Stimulated activated CD4-positive, alpha-beta T cell treated with anti-CD3 and anti-CD28 coated beads, Interleukin-1b, Interleukin-23, amount 100 ng/mL, for 48 hours (primary cell): ENCODE measurements at places on chromosomes 13 and 19.
A peak's percentile ranks its signal among the peaks of the same experiment; 100 is the strongest.

GRCh38 chr19:54432144-54432738, 16.8 kb upstream of the LENG8 start:
- DNase-seq = no peak

DNA sequence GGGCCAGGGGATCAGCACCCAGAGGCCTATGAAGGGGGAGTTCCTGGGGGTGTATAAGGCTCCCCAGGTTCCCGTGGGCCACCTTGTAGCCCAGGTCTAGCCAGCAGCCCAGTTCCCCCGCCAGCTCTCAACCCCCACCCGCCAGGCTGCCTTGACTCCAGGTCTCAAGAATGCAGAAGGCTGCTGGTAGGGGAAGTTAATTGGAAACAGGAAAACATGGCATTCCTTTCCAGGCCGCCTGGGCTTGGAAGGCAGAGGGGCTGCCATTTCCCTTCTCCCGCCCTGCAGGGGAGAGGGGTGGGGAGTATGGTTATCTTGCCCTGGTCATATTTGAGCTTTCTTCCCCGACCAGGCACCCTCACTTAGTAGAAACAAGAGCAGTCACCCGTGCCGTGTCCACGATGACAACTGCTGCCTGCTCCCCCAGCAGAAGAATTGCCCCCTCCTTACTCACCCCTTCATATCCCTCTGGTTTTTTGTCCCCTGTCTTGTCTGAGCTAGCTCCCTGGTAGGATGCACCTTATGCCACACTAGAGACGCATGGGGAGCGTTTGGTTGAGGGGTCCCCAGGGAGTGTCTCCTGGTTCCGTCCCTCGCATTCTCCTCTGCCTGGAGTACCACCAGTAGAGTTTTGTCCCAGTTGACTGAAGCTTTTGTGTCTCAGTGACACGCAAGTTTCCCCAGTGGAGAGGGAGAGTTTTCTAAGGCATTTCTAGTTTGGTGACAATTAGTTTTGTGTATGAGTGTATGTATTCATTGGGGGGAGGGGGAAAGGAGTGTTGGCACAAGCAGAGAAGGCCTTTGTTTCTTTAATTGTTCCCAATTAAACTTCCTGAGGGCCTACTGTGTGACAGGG, 4.5 kb downstream of the BICRA start:
- no peak for DNase-seq

- peak; percentile 21 for DNase-seq
Observed at GRCh38 chr13:31200637-31200971, 829 bp downstream of the B3GLCT start.

DNA sequence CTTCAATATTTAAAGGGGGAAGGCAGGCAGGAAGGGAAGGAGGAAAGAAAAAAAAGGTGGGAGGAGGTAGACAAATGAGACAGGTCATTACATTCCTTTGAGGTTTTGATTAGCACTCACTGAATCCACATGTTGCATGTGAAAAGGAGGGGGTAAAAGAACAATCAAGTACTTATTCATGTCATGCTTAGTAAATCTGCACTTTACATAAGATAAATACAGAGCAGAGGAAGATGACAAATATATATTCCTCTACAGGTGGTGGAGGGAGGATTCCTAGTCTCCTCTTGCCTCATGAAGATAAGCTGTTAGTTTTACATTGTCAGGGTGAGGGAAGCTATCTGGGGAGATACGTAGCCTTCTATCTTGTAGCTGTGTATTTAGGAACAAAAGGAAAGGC, 1645.4 kb upstream of the SPRY2 start:
- DNase-seq = no peak

- no peak for DNase-seq
Observed at GRCh38 chr19:33376423-33376822, 2.9 kb downstream of the CEBPG start.

GRCh38 chr19:10431254-10431942, 11.1 kb downstream of the PDE4A start:
- peak; percentile 36 for DNase-seq

- DNase-seq = no peak
Observed at GRCh38 chr19:47419030-47419783, at the start of gene MEIS3. Gene MEIS3, minus strand, starts transcription at chr19:47419527. Its CDS starts 446 bp downstream, at chr19:47419081.

DNA sequence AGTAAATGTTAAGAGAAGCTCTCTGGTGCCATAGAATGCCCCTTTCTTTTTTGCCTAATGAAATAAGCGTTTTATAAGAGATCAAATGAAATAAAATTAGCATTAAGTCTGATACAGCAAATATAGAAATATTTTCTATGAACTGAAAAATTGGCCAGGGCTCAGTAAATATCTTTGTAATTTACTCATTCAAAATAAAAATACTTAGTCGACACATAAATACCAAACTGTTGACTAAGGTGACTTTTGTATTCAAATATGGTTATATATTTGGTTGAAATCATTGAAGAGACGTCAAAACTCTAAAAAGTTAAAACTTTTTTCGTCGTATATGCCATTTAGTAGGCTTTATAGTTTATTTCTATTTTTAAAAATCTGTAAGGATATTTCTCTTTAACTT, 25.6 kb downstream of the IPO5 start:
- no peak for DNase-seq

DNA sequence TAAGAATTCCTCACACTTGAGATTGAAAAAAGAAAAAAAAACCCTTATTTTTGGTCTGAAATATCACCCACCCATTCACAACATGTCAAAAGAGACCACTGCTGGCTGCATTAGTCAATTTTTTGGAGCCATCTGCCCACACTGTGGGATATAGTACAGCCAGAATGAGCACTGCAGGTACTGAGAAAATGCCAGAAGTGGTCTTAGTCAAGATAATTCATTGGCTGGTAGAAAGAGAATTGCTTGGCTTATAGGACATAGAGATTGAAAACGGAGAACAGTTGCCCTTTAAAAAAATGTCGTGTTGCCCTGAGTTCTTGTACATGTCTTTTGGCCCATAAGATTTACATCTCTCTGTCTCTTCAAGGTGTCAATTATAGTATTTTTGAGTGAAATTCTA, 1899.5 kb downstream of the OLFM4 start:
- DNase-seq = no peak

DNA sequence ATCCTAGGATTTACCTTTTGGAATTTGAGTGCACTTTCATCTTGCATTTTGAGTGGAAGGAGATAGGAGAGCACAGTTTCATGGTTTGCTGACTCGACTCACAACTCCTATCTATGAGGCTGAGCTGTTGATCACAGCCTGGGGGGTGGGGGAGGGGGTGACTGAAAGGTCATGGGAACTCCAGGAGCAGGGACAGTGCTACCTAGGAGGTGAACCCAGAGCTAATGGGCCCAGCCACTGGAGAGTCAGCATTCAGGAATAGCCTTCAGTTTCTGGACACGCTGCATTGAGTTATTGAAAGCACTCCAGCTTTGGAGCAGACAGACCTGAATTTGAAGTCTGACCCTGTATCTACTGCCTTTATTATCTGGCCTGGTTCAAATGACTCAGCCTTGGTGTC, 339.9 kb downstream of the SLC7A1 start:
- DNase-seq = no peak

DNA sequence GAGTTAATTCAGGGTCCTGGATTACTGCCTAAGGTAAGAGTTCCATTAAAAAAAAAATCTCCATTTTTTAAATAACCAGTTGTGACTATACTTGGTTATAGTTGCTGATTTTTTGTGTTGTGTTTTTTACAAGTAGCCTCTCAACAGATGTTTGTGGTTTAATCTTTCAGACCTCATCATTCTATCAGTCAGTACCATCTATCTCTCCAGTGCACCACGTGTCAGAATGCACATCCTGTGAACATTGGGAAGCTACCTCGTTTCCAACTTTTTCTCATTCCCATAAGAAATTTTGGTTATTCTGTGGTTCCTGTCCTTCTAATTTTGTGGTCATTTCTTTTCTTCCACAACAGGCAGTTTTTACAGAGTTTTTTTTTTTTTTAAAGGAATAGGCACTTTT, 39.2 kb downstream of the WDFY2 start:
- no peak for DNase-seq

DNA sequence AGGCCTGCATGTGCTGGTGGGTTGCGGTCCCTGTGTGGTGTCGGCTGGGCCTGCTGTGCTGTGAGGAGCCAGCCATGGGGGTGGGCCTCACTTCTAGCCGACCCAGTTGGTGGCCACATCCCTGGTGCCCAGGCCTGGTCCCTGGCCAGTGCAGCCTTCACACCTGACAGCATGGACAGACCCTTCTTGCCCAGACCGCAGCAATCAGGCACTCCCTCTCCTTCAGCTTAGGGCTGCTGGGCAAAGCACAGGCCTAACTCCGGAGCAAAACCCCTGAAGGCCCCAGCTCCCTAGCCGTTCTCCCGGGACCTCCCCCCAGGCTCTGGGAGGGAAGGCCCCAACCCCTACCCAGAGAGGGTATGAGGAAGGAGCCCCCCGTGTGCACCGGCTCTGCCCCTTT, 6.6 kb upstream of the MCF2L start:
- DNase-seq = no peak

DNA sequence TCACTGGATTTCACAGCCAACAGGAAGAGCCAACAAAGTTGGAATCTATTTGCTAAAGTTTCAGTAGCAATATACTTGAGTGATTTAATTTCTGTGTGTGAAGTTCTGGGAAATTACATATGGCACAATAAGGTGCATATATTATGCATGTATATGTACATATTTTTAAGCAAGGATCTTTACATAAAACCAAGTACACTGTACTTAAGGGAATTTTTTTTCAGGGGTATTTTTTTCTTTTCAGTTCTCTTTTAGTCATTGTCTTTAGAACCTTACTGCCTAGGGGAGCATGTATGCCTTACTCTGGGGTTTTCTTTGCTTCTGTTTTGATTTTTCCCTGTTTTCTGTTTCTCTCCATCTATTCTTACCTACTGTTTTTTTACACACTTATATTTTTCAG, 7.4 kb downstream of the RAP2A start:
- DNase-seq = no peak

DNA sequence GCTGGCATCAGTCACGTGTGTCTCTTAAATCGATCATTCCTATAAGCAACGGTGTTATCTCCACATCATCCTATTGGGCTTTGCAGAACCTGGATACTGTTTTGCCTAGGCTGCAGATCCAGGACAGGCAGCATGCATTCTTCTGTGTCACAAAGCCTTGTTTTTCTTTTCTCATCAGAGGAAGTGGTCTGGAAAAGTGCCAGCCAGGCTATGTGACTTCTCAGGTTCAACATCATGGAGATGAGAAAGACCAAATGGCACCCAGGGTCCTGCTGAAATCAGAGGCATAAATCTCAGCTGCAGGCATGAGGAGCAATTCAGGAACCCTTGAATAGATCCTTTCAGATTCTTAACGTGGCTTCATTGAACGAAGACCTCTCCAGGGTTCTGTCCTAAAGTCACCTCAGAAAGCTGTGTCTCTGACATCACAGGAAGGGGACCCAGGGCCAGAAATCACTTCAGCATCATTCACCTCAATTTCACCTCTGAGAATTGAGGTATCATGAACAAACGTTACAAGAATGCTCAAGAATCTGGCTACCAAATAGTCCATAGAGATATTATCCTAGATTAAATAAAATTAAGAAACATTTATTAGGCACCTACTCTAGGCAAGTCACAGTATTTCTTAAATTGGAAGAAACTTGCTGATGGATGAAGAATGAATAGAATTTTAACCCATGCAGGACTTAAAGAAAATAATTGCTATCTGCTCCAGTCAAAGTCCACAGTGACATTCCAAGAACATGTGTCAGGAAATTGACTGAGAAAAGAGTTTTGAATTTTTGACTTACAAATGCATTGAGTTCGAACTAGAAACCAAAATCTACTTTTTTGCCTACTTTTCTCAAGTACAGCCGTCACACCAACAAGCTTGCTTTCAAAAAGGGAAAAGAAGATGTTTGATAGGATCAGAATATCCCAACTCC, 124.1 kb downstream of the COG6 start:
- peak; percentile 19 for DNase-seq

DNA sequence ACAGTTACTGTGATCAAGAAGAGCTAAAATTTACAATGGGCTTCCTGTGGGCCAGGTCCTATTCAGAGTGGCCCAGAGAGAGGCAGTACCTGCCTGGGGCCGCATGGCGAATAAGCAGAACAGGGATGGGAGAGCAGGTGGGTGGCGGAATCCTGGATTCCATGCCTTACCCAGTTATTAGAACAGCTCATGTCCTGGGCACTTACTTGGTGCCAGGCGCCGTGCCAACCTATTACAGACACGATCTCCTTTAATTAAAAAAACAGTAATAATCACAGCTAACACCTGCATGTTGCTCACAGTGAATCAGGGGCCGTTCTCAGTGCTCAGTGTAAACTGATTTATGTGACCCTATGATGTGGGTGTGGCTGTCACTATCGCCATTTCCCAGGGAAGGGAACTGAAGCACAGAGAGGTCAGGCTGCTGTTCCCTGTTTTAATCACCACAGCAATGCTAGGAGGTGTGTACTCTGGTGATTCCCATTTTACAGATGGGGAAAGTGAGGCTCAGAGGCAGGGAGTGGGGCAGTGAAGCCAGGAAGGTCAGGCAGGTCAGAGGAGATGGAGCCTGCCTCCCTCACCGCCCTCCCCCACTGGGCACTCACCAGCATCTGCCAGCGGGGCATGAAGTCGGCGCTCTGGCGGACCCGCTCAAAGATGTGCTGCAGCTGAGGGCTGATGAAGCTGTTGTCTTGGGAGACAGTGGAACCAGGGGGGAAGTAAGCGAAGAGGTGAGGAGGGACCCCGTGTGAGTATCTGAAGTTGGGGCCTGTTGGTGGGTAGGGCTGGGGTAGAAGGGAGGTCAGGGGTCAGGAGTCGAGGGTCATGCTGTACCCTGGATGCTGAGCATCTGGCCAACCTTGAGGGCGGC, 12.0 kb downstream of the COQ8B start:
- DNase-seq = no peak

DNA sequence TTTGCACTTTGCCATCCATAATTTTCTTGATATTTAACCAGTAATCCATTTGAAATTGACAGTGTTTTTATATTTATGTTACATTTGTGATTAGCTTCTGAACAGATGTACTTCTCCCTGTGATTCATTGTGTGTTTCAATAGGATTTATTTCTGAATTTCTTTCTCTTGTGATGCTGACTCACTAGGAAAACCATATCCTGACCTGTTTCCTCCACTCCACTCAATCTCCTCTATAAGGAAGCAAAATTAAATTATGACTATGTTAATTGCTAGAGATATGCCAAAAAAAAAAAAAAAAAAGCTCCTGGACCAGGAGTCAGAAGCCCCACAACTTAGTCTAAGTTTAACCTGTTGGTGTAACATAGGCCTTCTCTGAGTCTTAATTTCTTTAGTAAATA, 614.6 kb upstream of the SPRY2 start:
- no peak for DNase-seq

DNA sequence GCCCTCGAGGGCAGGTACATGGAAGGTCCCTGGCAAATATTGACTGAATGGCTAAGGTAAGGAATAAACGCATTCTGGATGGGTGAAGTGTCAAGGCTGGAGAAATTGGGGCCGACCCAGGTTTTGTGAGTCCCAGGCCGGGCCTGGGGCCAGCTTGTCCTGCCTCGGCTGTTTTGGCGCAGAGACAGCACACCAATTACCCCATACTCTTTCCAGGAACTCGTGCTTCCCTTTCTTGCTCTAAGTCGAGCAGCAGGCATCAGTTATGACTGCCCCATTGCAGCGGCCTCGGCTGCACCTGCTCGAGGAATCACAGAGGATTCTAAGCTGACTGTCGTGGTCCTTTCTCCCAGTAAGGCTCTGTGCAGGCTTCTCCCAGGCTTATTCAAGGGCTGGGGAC, 67.1 kb downstream of the ZNF536 start:
- DNase-seq = no peak
